Sigmoid colon (tissue), 7 donors: ENCODE measurements at places on chromosomes 6 and 20. TPM values are rescaled to one million over a fixed set of nuclear protein-coding genes. Genes with fewer than 3 reads are reported as not detected.

LIN28B gene
- total RNA-seq: not detected

GABBR1 gene
- 58.4 TPM for total RNA-seq

TPBG gene
- 10.8 TPM for total RNA-seq

GSTA3 gene
- total RNA-seq: not detected

SEC23B gene
- 13.9 TPM for total RNA-seq

C20orf144 gene
- total RNA-seq: not detected

SLC13A3 gene
- total RNA-seq: 0.49 TPM

HLA-F gene
- total RNA-seq: 74.2 TPM

ZNF133 gene
- 20.3 TPM for total RNA-seq

PTK6 gene
- not detected for total RNA-seq

ZSCAN31 gene
- 41.7 TPM for total RNA-seq

LKAAEAR1 gene
- not detected for total RNA-seq

ZHX3 gene
- total RNA-seq: 69.0 TPM

LPA gene
- not detected for total RNA-seq

TSPYL1 gene
- 60.1 TPM for total RNA-seq

APMAP gene
- total RNA-seq: 35.3 TPM

GPX5 gene
- total RNA-seq: not detected

RCAN2 gene
- 22.7 TPM for total RNA-seq

CST2 gene
- total RNA-seq: not detected

ADGRB3 gene
- total RNA-seq: 9.4 TPM

SEL1L2 gene
- total RNA-seq: 3.3 TPM

MEI4 gene
- total RNA-seq: not detected

ESR1 gene
- 1.1 TPM for total RNA-seq

COL21A1 gene
- total RNA-seq: 62.5 TPM

PERP gene
- total RNA-seq: 38.2 TPM

YIPF3 gene
- 65.6 TPM for total RNA-seq

TMEM74B gene
- total RNA-seq: not detected

ARMC2 gene
- total RNA-seq: 8.6 TPM

RFX6 gene
- not detected for total RNA-seq

DEFB118 gene
- total RNA-seq: not detected

DSP gene
- total RNA-seq: 4.9 TPM

BPIFB2 gene
- total RNA-seq: not detected

OR2J1 gene
- total RNA-seq: not detected

SRMS gene
- not detected for total RNA-seq

NCOA3 gene
- total RNA-seq: 26.7 TPM

CALHM4 gene
- total RNA-seq: not detected

C4A gene
- 108 TPM for total RNA-seq

REM1 gene
- 5.3 TPM for total RNA-seq

TASP1 gene
- total RNA-seq: 7.8 TPM

EEF1A2 gene
- 14.3 TPM for total RNA-seq

SPEF1 gene
- total RNA-seq: 0.81 TPM

TRIM31 gene
- total RNA-seq: 0.36 TPM

KHDC1L gene
- total RNA-seq: not detected

BLTP3A gene
- 11.6 TPM for total RNA-seq

KIAA0408 gene
- 103 TPM for total RNA-seq

TENT5A gene
- 13.4 TPM for total RNA-seq

CST1 gene
- total RNA-seq: not detected

CHMP4B gene
- 105 TPM for total RNA-seq

COL19A1 gene
- not detected for total RNA-seq

WASF1 gene
- total RNA-seq: 34.9 TPM

SLC2A4RG gene
- total RNA-seq: 25.2 TPM
